ENCODE measurements at places on chromosomes 2 and 18. TPM values are rescaled to one million over a fixed set of nuclear protein-coding genes. Genes with fewer than 3 reads are reported as not detected.

- no peak for DNase-seq
- H3K27ac ChIP-seq: no peak overlapping the region
- H3K36me3 ChIP-seq: no peaks in the 10 kb centered on the region
- H3K27me3 ChIP-seq: no peaks in the 10 kb centered on the region
- no peaks in the 10 kb centered on the region for H3K4me1 ChIP-seq
- H3K4me3 ChIP-seq: no peak overlapping the region
Observed at GRCh38 chr2:74562126-74562775, 7.7 kb downstream of the DOK1 start.

The EFHD1 gene
- 236 TPM for total RNA-seq

DNA sequence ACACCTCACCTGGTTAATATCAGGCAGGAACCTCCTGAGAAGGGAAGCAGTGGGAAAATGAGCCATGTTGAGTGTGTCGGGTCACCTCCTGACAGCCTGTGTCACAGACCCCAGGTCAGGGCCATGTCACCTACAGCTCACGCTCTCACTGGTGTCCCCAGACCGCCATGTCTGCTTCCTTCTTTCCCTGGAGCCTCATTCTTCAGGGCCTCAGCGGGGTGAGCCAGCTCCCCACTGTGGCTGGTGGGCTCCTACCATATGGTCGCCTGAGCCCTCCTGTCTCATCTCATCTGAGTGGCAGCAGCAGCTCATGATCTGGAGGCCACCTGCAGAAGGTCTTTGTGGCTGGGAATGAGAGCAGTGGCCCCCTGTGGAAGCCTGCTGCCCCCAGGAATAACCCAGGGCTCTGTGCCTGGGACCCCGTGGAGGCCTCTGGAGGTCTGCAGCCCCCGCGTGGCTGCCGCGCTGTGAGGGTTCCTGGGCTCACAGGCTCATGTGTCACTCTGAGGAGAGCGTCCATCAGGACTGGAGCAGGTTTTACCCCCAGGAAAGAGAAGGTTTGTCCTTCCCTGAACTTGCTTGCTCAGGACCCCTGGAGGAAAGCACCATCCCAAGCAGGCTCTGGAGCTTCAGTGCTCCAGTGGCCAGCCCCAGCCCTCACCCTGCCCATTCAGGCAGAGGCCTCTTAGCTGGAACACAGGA is 56.4 kb downstream of the FAM168B start:
- no peak overlapping the region for H3K4me3 ChIP-seq
- H3K36me3 ChIP-seq: no peaks in the 10 kb centered on the region
- no peaks in the 10 kb centered on the region for H3K4me1 ChIP-seq
- DNase-seq: no peak
- no peak overlapping the region for H3K27ac ChIP-seq

The MRPS9 gene
- total RNA-seq: 14.0 TPM

GRCh38 chr2:6493266-6493665 is 372.4 kb downstream of the CMPK2 start:
- H3K4me1 ChIP-seq: no peaks in the 10 kb centered on the region
- H3K27ac ChIP-seq: no peak overlapping the region
- no peak for DNase-seq
- H3K27me3 ChIP-seq: no peaks in the 10 kb centered on the region
- H3K4me3 ChIP-seq: no peak overlapping the region

DNA sequence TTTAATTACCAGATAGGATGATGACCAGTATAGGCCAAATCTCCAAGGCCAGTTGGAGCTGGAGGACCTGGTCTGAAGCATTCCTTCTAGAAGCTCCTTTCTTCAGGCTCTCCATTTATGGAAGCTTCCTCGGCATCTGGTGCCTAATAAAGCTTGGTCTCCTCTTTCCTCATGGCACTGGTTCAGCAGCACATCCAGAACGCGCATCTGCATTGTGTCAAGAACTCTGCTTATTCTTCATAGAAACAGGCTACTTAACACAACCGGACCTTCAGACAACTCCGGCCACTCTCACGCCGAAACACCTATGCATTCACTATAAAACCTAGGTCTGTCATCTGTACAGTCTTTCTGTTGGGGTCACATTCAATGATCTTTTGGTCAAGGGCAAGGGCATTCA is 99.8 kb downstream of the COL6A3 start:
- no peaks in the 10 kb centered on the region for H3K27me3 ChIP-seq
- H3K36me3 ChIP-seq: no peaks in the 10 kb centered on the region
- no peak overlapping the region for H3K4me3 ChIP-seq
- no peaks in the 10 kb centered on the region for H3K4me1 ChIP-seq
- peak overlapping the region; percentile 97 for H3K27ac ChIP-seq
- no peak for DNase-seq

DNA sequence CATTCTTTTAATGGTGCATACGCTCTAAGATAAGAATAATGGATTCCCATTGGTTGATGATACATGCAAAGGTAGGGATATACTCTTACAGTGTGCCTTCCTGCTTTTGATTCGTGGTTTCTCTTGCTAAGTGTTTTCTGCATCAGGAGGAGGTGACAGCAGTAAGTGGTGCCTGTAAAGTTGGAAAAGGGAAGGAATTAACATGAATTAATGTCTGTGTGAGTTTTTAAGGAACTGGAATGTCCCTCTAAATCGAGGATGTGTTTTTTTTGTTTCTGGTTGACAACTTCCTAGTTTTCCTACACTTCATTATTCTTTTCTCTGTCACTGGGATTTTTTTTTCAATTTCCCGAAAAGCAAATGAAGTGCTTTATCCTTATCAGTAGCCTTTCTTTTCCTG is 54.4 kb downstream of the CRIM1 start:
- no peaks in the 10 kb centered on the region for H3K36me3 ChIP-seq
- no peak overlapping the region for H3K27ac ChIP-seq
- no peaks in the 10 kb centered on the region for H3K27me3 ChIP-seq

- H3K27me3 ChIP-seq: no peaks in the 10 kb centered on the region
- no peak for DNase-seq
- H3K27ac ChIP-seq: no peak overlapping the region
- H3K4me1 ChIP-seq: no peaks in the 10 kb centered on the region
- no peak overlapping the region for H3K4me3 ChIP-seq
Observed at GRCh38 chr2:173972636-173973035, 7.5 kb upstream of the SP3 start.

GRCh38 chr2:74862020-74862964 is 28.4 kb downstream of the HK2 start:
- H3K36me3 ChIP-seq: no peaks in the 10 kb centered on the region
- H3K4me3 ChIP-seq: no peak overlapping the region
- no peaks in the 10 kb centered on the region for H3K27me3 ChIP-seq
- no peak overlapping the region for H3K27ac ChIP-seq
- H3K4me1 ChIP-seq: no peaks in the 10 kb centered on the region

GRCh38 chr2:11492244-11492643 is 26.3 kb upstream of the E2F6 start:
- no peak for DNase-seq
- H3K27ac ChIP-seq: no peak overlapping the region
- H3K36me3 ChIP-seq: no peaks in the 10 kb centered on the region

DNA sequence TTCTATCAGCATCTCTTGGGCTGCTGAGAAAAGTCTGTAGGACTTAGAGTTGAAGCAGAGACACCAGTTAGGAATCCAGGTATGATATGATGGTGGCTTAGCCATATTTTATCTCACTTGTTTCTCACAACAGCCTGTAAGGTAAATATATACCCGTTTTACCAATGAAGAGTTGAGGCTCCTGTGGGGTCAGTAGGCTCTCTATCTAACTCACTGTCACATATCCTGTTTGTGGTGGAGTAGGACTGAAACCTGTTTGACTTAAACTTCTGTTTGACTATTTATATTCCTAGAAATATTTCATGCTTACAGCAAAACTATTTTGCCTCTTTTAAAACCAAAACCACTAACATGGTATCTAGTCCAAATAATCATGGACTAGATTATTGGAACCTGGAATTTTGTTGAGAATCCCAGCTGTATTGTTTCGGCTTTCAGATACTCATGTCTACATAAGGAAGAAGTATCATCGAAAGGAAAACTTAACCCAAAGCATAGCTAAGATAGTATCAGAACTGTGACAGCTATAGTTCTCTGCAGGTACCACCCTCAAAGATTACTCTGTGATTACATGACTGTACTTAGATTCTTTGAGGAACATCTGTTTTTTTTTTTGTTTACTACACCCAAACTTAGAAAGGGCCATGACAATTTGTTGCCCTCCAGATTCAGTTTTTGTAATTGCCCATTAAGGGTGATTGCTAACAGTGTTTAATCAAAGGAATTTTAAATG is 216.1 kb upstream of the THUMPD2 start:
- no peaks in the 10 kb centered on the region for H3K4me1 ChIP-seq
- no peak for DNase-seq
- H3K4me3 ChIP-seq: no peak overlapping the region
- no peaks in the 10 kb centered on the region for H3K36me3 ChIP-seq
- H3K27me3 ChIP-seq: no peaks in the 10 kb centered on the region

DNA sequence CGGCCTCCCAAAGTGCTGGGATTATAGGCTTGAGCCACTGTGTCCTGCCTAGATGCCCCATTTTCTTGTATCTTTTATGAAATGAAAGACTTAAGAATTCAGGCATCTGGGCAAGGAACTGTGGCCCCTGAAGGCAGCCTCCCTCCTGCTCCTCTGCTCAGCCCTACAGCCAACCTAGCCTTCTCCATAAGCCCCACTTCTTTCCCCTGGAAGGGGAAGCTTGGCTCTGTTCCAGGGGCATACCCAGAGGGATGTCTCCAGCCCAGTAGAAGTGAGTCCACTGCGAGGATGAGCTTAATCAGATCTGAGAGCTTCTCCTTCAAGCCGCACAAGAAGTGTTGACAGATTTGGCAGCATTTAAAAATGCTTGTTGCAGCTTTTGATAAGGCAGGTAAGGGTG is 39.7 kb downstream of the RHOB start:
- H3K27ac ChIP-seq: no peak overlapping the region
- H3K27me3 ChIP-seq: no peaks in the 10 kb centered on the region
- H3K4me1 ChIP-seq: no peaks in the 10 kb centered on the region
- no peak for DNase-seq

The ASB18 gene
- total RNA-seq: not detected

All from aorta (tissue), 5 donors.